ENCODE measurements at places on chromosomes 1 and 21.

DNA sequence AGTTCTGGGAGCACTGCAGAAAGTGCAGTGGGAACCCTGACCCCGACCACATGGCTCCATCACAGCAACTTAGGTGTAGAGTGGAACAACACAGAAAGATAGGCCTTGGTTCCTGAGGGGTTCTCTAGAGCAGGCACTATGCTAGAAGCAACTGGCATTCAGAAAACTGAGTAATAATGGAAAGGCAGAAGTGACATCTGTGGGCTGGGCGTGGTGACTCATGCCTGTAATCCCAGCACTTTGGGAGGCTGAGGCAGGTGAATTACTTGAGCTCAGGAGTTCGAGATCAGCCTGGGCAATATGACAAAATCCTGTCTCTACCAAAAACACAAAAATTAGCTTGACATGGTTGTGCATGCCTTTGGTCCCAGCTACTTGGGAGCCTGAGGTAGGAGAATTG, 5.3 kb downstream of the MRPS15 start:
- no peak for DNase-seq

DNA sequence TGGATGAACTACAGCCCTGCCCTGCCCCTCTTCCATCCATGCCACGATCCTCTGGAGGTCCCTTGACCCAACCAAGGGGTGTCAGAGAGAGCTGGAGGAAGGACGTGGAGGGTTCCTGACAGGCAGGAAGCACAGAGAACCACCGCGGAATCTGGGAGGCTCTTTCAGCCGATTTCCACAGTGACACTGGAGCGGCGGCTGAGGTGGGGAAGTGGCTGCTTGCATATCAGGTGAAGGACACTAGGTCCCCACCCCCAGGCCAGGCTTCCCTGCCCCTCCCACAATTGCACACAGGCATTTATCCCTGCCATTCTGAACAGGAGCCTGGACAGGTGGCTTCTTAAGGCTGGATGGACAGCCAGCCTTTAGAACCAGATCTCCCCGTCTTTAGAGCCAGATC, 17.5 kb downstream of the LRRC71 start:
- no peak for DNase-seq

DNA sequence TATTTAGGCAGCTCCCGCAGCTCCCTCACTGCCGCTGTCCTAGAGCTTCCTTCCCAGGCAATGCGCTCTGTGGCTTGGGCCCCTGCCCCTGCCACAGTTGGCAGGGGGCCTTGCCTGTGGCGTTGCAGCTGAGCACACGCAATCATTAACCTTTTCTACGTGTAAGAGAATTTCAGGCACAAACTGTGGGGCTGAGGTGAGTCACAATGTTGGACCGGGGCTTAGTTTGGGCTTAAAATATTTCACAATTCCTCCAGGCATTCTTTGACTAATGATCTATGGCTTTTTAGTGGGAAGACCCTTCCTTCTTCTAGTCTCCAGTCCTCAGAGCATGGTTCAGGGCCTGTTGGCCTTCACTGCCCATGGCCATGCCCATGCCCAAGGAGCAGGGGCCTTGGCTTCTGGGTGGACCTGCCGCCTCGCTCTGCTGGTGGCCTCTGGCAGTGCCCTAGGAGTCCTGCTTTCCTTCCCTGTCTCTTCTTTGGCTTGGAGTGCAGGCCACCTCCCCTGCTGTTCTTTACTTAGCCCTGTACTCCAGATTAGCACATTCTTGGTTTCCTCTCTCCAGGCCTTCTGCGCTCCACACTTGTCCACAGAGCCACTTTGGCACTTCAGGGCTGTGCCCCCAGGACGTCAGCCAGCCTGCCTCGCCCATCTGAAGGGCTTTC, 39.2 kb downstream of the MAPKAPK2 start:
- DNase-seq: no peak

- no peak for DNase-seq
Measured at GRCh38 chr1:8682573-8682972, 134.9 kb downstream of the RERE start.

All from GOT3 (cell line).